Naive thymus-derived CD4-positive, alpha-beta T cell (primary cell): ENCODE measurements at places on chromosomes 6 and 20. TPM values are rescaled to one million over a fixed set of nuclear protein-coding genes. Genes with fewer than 3 reads are reported as not detected.
A peak's percentile ranks its signal among the peaks of the same experiment; 100 is the strongest.

Gene MAP7
- total RNA-seq, result 1.1 TPM

DNA sequence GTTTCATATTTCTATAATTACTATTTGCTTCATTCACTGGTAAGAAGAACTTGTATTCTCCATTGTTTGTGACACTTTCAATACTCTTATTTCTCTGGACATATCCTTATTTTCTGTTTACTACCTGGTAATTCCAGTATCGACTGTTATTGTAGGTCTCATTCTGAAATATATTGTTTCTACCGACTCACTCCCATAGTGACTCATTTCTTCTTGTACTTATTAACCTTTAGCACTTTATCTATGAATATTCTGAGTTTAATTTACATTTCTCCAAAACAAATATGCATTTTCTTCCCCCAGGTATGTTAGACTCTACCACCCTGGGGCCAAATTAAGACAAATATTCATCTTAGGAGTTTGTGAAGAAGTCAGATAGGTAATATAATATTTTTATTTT, 164.5 kb upstream of the BTBD3 start:
- no peak for DNase-seq

Gene PLG
- total RNA-seq, result not detected

GRCh38 chr6:155106456-155107115, 111.5 kb downstream of the TIAM2 start:
- no peak for DNase-seq

DNA sequence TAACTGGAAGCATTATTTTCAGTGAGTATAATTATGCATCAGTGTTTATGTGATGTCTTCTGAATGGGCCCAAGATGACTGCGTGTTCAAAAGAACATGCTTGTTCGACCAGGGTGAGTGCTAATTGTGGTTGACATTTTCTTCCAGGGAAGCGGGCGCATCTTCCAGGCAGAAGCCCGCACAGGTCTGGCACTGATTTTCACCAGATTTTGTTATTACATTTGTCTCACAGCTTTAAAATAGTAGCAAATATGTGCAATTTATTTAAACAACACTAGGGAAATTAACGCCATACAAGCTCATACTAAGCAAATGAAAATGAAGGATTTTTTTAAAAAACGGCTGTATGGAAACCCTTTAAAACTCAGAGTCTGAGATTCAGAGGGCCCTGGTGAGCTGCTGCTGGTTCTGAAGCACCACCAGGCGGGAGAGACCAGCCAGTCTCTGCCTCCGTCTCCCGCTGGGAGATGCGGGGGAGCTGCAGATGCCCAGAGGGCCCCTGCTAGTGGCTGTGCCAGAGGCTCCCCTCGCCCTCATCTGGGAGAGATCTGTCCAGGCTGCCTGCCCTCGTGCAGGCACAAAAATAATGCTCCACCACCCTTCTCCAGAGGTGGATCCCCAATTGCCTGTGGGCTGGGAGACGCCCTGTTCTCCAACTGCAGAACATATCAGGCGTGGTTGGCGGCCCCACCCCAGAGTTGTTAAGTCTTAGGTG, 297.0 kb downstream of the TAF4 start:
- no peak for DNase-seq

DNA sequence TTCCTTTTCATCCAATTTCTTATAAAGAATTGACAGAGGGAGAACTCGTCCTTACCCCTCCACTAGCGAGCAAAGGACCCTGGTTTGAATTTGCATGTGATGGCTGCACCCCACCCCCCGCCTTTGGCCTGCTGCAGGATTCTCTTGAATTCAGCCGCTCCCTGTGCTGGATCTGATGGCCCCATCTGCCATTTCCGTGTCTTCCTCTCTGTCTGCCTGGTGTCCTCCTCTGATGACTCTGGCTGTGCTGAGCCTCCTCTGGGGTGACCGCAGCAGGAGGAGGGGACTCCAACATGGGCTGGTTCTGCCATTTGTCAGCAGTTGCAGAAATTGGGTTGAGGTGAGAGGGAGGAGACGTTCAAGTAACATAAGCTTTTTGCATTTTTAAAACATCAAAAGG, 188.8 kb downstream of the DLL1 start:
- no peak for DNase-seq

DNA sequence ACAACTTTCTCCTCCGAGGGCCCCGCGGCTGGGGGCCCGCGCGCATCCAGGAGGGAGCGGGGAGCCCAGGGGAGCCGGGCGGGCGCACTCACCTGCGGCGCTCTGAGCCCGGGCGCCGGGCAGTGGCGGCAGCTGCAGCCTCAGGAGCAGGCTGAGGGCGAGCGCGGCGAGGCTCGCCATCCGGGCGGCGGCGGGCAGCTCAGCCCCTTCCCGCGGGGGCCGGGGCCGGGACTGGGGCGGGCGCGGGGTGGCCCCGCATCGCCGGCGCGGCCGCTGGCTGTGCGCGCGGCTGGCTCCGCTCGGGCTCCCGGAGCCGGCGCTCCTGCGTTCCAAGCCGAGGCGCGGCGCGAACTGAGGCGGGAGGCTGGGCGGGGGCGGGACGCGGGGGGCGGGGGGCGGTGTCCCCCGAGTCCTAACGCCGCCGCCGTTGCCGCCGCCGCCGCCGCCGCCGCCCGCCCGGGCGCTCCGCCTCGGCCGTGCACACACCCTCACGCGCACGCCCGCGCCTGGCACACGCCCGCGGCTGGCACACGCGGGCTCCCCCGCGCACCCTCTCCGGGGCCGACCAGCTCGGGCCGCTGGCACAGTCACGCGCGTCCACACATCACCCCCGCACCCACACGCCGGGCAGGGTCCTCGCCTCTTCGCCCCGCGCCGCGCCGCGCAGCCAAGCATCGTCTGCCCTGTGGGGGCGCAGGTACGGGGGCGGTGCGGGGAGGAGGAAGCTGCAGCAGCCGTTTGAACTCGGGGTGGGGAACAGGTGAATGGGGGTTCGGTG, at the start of gene PTPRT:
Gene PTPRT (minus strand): TSS at position 353 of the 778 bp plus-strand sequence. CDS start 173 bp downstream, at position 180.
- DNase-seq, result no peak

Gene DST
- total RNA-seq, result 20.3 TPM

DNA sequence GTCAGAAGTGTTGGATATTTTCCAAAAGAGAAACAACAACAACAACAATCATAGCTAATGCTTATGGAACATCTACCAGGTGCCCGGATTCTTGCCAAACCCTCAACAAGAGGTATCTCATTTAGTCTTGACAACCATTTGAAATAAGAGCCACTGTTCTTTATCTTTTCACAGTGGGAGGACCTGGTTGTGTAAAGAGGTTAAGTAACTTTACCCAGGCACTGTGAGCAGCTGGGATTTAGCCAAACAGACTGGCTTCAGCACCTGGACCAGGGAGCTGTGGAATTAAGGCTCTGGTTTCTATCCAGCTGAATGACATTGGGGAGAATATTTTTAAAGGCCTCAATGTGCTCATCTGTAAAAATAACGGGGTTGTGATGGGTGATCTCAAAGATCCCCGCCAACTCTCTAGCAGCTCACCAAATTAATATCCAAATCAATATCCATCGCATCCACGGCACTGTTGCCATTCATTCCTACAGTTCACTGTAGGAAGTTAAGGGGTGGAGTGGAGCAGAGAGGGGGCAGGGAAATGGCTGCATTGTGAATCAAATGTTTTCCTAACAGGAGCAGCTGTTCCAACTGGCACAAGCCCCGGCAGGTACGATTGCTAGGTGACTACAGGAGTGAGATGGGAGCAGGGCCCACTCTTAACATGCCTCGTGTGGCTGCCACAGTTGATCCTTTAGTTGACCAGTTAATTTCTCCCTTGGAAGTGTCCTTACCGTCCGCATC, 61.8 kb downstream of the GCNT2 start:
- DNase-seq, result no peak

Gene SLC32A1
- total RNA-seq, result not detected in 2 replicates

- DNase-seq, result peak; percentile 95
Observed at GRCh38 chr6:70566751-70567382, at the start of gene SDHAF4. SDHAF4 (plus strand) TSS chr6:70566930; CDS start chr6:70566941, 11 bp downstream.

GRCh38 chr6:136582711-136583471, 32.7 kb upstream of the MAP7 start:
- no peak for DNase-seq

GRCh38 chr20:16806061-16806460, 57.9 kb downstream of the OTOR start:
- DNase-seq, result no peak

GRCh38 chr6:113921299-113921904, 49.5 kb downstream of the HDAC2 start:
- no peak for DNase-seq

GRCh38 chr6:16337295-16337975, 99.0 kb downstream of the GMPR start:
- no peak for DNase-seq

Gene OR5V1
- not detected for total RNA-seq

- DNase-seq, result peak; percentile 78
Observed at GRCh38 chr6:131281471-131282270, 146.4 kb downstream of the AKAP7 start.
